ENCODE measurements at places on chromosomes 2 and 18. TPM values are rescaled to one million over a fixed set of nuclear protein-coding genes. Genes with fewer than 3 reads are reported as not detected.

- H3K4me3 ChIP-seq = no peak overlapping the region
- H3K36me3 ChIP-seq = no peaks in the 10 kb centered on the region
- no peaks in the 10 kb centered on the region for H3K4me1 ChIP-seq
Measured at GRCh38 chr2:220521551-220521950, 894.1 kb downstream of the SLC4A3 start.

DNA sequence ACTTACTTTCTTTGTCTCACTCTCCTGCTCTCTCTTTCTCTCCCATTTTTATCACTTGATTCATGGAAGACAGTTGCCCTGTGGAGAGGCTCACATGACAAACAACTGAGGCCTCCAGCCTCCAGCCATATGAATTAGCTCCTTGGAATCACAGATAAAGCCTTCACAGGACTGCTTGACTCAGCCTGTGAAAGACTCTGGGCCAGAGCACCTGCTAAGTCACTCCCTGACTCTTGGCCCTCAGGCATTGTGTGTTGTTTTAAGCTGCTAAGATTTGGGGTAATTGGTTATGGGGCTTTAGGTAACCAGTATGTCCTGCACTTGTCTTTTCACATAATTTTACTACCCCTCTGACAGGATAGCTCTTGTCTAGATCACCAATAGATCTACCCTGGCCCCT, 334.9 kb downstream of the SOX11 start:
- no peaks in the 10 kb centered on the region for H3K27me3 ChIP-seq
- DNase-seq = no peak
- peaks cover 2% of the 10 kb centered on the region for H3K4me1 ChIP-seq
- H3K4me3 ChIP-seq = no peak overlapping the region
- no peaks in the 10 kb centered on the region for H3K36me3 ChIP-seq

DNA sequence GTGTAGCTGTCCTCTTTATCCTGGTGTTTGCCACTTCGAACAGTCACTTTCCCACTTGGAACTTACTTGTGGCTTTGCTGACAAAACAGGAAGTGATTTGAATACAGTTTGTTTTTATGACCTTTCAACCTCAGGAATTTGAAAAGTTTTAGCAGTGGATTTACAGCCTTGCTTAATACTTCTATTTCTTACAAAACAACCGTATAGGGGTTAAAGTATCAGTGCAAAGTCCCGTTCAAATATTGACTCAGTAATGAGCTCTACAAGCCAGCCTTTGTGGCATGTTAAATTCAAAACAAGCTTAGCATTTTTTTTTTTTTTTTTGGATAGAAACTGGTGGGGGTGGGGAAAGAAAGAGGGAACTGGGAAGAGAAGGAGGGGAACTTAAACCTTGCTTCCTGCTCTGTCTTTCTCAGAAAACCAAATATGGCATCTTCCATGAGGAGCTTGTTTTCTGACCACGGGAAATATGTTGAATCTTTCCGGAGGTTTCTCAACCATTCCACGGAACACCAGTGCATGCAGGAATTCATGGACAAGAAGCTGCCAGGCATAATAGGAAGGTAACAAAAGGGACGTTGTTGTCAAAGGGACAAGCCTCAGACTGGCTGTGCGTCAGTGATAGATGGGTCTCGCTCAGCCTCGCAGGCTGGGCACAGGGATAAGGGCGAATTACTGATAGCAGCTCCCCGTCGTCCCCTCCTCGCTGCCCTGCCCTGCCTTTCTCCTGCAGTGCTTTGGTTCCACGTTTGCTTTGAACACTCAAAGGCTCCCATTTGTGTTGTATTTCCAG, at the start of gene HNMT:
Gene HNMT (plus strand): TSS at position 408 of the 793 bp plus-strand sequence. CDS start 19 bp downstream, at position 427.
- peak within 1 kb of the TSS; percentile 68 for H3K4me3 ChIP-seq
- H3K27me3 ChIP-seq = peaks cover 2% of the 10 kb centered on the region
- no peaks in the 10 kb centered on the region for H3K36me3 ChIP-seq
- peak; percentile 25 for DNase-seq
- H3K27ac ChIP-seq = peak within 1 kb of the TSS; percentile 96

- no peak for DNase-seq
- no peaks in the 10 kb centered on the region for H3K36me3 ChIP-seq
Measured at GRCh38 chr18:73235491-73235890, 367.7 kb upstream of the NETO1 start.

GRCh38 chr2:51483720-51484119, 451.8 kb upstream of the NRXN1 start:
- no peaks in the 10 kb centered on the region for H3K36me3 ChIP-seq
- no peak for DNase-seq
- no peak overlapping the region for H3K27ac ChIP-seq
- H3K27me3 ChIP-seq = no peaks in the 10 kb centered on the region
- H3K4me3 ChIP-seq = no peak overlapping the region

DNA sequence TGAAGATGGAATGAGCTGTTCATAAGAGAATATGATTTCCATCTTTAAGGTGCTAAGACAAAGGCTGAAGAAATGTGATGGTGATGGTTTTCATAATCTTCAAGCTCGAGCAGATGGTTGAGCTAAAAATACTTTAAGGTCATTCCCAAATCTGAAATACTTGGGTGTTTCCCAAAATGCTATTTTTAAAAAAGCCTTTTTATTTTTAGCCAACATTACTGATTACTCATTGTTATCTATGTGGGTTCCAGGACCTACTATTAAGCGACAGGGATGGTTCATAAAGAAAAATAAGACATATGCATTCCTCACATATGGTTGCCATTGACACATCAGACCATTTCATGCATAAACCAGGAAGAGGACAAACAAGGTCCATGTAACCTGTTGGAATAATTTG, 298.5 kb downstream of the PLCL1 start:
- no peak overlapping the region for H3K4me3 ChIP-seq
- no peaks in the 10 kb centered on the region for H3K27me3 ChIP-seq
- DNase-seq = no peak
- H3K4me1 ChIP-seq = no peaks in the 10 kb centered on the region
- no peak overlapping the region for H3K27ac ChIP-seq
- H3K36me3 ChIP-seq = peaks cover 23% of the 10 kb centered on the region

The IL36G gene
- total RNA-seq = not detected

DNA sequence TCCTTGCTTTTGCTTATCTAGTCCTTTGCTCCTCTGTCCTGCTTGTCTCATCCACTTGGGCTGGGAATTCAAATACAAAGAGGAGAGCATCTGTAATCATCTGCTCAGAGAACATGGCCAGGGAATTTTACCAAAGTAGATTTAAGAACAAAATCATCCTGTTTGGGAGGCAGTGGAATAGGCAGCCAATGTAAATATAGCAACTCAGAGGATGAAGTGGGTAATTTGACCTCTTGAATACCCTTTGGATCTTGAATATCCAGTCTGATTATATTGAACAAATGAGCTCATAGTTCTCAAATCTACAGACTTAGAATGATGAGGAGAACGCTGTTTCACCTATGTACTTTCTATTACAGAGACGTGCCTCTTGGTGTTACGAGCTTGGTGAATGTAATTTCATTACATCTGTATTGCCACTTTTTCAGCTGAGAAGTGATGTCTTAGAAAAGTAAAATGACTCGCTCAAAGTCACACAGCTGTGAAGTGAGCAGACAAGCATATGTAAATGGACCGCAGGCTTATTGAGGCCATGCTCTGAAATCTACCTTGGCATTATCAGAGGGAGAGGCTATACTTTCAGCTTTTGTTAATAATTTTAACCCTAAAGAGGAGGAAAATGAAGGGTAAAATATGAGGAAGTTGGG, 266.3 kb downstream of the MTX2 start:
- no peak for DNase-seq
- no peak overlapping the region for H3K27ac ChIP-seq

DNA sequence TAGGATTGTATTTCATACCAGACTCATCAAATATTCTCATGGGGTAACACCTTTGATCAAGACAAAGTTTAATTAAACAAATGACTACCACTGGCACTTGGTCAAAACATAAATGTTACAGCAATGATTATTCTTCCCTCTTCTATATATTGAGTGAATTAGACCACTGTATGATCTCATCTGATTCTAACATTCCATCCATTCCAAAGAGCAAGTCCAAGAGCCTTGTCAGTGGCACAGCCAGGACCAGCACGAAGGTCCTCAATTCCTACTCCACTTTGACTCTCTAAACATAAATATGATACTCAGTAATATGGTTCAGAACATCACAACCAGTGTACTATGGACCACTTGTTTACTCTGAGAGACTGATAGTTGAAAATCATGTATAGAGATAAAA, 86.4 kb downstream of the AP1S3 start:
- H3K27ac ChIP-seq = no peak overlapping the region
- no peaks in the 10 kb centered on the region for H3K27me3 ChIP-seq
- no peak overlapping the region for H3K4me3 ChIP-seq
- no peaks in the 10 kb centered on the region for H3K36me3 ChIP-seq
- no peaks in the 10 kb centered on the region for H3K4me1 ChIP-seq

GRCh38 chr2:132788310-132788838, 118.4 kb upstream of the LYPD1 start:
- no peak for DNase-seq
- peaks cover 6% of the 10 kb centered on the region for H3K36me3 ChIP-seq
- H3K27ac ChIP-seq = no peak overlapping the region
- H3K4me3 ChIP-seq = no peak overlapping the region

The PTPRM gene
- 284 TPM for total RNA-seq

DNA sequence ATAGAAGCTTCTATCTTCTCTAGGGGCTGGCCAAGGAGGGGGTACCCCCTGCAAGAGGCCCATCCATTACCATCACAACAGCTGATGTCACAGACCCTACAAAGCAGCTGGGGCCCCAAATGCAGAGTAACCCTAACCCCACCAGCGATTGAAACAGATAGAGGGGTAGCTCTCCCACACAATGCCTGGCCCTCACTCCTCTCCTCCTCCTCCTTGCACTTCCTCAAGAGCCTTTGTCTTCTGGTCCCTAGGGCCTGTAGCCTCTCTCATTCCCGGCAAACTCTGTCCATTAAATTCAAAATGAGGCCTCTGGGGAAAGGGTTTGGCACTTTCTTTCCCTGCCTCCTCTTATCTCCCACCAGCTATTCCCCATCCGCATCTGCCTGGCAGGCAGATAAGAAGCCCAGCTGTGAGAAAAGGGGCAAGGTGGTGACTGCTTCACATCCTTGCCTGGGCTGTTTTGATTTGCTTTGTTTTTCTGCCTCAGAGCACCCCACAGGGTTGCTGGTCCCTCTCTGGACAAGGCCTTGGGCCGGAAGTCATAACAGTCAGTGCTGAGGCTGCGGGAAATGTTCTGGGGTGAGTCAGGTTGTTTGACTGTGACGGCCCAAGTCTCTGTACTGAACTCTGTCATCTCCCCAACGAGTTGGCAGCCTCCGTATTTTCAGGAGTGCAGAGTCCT, 26.1 kb upstream of the CYP26B1 start:
- peaks cover 22% of the 10 kb centered on the region for H3K36me3 ChIP-seq
- peak overlapping the region; percentile 81 for H3K27ac ChIP-seq
- H3K4me1 ChIP-seq = peaks cover 20% of the 10 kb centered on the region
- DNase-seq = no peak
- no peak overlapping the region for H3K4me3 ChIP-seq

DNA sequence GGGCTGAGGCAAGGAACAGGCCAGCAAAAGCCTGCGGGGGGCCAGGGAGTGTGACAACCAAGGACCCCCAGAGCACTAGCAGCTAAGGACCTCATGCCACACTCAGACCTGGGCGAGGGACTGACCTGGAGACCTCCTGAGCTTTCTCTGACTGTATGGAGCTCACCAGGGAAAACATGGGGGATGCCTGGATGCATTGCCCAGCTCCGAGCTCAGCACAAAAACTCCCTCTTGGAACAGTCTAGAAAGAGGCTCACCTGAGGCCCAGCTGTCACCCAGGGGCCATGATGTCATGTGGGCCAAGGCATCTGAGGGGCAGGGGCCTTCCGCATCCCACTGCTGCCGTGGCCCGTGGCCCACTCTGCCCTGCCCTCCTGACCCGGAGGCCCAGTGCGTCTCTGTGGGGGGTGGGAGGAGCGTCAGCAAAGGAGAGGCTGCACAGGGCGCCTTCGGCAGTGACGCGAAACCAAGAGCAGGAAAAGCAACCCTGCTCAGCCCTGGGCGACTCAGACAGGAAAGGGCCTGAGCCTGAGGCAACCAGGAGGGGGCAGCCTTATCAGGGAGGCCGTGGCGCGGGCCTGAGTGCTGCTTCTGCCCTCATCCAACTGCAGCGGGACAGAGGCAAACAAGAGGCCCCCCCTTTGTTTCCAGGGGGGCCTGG, 57.3 kb upstream of the ALPP start:
- no peak overlapping the region for H3K4me3 ChIP-seq
- peaks cover 8% of the 10 kb centered on the region for H3K27me3 ChIP-seq
- DNase-seq = no peak
- no peak overlapping the region for H3K27ac ChIP-seq
- peaks cover 8% of the 10 kb centered on the region for H3K36me3 ChIP-seq
- H3K4me1 ChIP-seq = peaks cover 20% of the 10 kb centered on the region

GRCh38 chr2:28148000-28148399, 244.7 kb upstream of the FOSL2 start:
- H3K27me3 ChIP-seq = no peaks in the 10 kb centered on the region
- H3K36me3 ChIP-seq = peaks cover 8% of the 10 kb centered on the region
- H3K27ac ChIP-seq = no peak overlapping the region
- no peak overlapping the region for H3K4me3 ChIP-seq
- H3K4me1 ChIP-seq = no peaks in the 10 kb centered on the region
- no peak for DNase-seq

- no peaks in the 10 kb centered on the region for H3K4me1 ChIP-seq
- peaks cover 5% of the 10 kb centered on the region for H3K27me3 ChIP-seq
- peaks cover 4% of the 10 kb centered on the region for H3K36me3 ChIP-seq
- DNase-seq = no peak
Measured at GRCh38 chr2:8517850-8518498, 163.9 kb upstream of the ID2 start.

- H3K27ac ChIP-seq = no peak overlapping the region
- no peaks in the 10 kb centered on the region for H3K4me1 ChIP-seq
- no peak overlapping the region for H3K4me3 ChIP-seq
- no peak for DNase-seq
- no peaks in the 10 kb centered on the region for H3K27me3 ChIP-seq
- no peaks in the 10 kb centered on the region for H3K36me3 ChIP-seq
Measured at GRCh38 chr2:164006704-164007103, 270.9 kb upstream of the FIGN start.
